Body of pancreas (tissue), 4 donors: ENCODE measurements at places on chromosomes 13 and 19. TPM values are rescaled to one million over a fixed set of nuclear protein-coding genes. Genes with fewer than 3 reads are reported as not detected.

The ZNF723 gene
- total RNA-seq: not detected

The CYP4F8 gene
- 0.26 TPM for total RNA-seq

The SYT3 gene
- 0.33 TPM for total RNA-seq

The FXYD3 gene
- 51.6 TPM for total RNA-seq

The PIN1 gene
- total RNA-seq: 27.0 TPM

The MED26 gene
- 4.9 TPM for total RNA-seq

The CGB1 gene
- not detected for total RNA-seq

The KIR2DL4 gene
- not detected for total RNA-seq

DNA sequence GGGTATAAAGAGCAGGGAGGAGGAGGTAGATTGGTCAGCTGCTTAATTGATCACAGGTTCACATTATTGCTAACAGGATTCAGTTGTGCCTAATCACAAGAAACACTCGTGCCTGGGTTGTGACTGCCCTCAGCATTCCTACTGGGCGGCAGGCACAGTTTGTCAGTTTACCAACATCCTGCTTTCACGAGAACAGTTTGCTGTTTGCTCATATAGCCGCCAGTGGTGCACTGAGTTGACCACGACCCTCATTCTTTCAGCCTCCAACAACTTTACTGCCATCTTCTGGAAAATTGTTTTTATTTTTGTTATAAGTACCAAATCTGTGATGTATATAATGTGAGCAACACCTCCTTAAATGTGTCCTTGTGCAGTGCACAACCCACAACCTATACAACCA is 16.2 kb upstream of the IFT88 start:
- DNase-seq: no peak

DNA sequence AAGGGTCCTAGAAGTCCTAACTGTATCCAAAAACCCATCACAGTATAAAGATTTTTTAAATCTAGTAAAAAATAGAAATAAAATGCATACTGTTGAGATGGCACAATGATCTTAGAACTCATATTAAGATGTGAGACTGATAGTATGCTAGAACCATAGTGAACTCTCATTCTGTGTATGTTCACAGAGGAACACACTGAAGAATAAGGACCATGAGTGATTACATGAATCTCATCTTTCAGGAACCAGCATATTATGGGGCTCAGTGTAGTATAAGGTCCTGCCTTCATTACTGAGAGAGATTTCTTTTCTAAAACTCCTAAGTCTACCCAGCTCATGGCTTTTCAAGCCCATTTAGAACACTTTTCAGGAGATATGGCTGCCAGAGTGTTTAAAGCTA is 59.8 kb upstream of the RFC3 start:
- no peak for DNase-seq

DNA sequence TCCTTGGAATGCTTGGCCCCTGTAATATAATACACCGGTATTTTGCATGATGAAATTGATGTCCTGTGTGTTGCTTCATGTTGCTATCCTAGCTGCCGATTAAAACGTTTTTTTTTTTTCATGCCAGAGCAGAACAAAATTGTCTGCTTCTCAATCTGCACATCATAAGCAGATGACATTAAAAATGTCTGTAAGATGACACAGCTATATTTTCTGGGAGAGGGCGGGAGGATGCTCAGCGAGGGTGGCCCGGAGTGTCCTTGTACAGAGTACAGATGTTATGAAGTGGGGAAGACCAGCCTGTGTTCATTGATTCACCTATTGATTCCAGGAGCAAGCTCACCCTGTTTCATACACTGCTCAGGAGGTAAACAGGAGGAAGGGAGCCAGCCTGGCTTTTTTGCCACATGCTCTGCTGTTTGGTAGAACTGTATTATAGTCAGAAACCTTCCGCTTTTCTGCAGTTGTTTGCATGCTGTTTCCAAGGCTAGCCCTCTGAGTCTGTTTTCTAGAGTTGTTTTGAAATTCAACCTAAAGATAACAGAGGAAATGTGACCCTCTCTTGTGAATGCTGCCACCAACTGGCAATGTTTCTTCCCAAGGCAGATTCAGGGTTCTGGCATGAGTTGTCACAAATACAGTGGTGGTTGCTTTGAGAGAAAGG is 4.7 kb upstream of the IRS2 start:
- DNase-seq: peak; percentile 42

GRCh38 chr19:49212016-49212701 is 54.6 kb downstream of the TRPM4 start:
- DNase-seq: no peak

- no peak for DNase-seq
Measured at GRCh38 chr13:40047322-40047771, 391.9 kb downstream of the COG6 start.

DNA sequence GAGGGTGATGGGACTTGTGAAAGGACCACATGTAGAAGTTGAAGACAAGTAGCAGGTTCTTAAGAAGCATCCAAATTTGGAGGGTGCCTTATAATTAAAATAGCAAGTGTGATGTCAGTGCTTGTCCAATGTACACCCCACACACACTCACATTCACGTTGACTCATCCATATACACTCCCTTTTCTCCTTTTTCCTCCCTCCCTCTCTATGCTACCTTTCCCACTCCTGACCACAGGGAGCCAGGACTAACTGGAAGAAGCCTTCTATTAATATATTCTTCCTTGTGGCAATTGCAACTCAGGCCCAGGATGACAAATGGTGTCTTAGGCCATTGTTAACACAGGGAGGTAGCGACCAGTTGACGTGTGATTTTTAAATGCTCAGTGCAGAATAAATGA is 16.3 kb upstream of the GPR183 start:
- no peak for DNase-seq

DNA sequence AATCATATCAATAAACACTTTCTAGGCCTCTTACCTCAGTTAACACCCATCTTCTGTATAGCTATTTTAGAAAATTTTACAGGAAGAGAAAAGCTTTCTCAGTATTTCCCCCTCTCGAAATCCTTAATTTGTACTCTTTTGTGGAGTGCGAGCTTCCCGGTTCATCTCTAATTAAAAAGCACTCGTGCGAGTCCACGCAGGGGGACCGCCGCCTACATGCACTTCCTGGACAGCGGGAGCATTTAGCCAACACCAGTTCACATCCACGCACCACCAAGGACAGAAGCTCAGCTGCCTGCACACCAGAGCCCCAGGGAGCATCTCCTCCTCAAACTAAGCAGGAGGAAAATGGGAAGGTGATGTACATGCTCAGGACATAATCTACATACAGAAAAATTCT is 60.0 kb downstream of the RASA3 start:
- no peak for DNase-seq

GRCh38 chr13:44609137-44609536 is 33.0 kb upstream of the TSC22D1 start:
- no peak for DNase-seq

DNA sequence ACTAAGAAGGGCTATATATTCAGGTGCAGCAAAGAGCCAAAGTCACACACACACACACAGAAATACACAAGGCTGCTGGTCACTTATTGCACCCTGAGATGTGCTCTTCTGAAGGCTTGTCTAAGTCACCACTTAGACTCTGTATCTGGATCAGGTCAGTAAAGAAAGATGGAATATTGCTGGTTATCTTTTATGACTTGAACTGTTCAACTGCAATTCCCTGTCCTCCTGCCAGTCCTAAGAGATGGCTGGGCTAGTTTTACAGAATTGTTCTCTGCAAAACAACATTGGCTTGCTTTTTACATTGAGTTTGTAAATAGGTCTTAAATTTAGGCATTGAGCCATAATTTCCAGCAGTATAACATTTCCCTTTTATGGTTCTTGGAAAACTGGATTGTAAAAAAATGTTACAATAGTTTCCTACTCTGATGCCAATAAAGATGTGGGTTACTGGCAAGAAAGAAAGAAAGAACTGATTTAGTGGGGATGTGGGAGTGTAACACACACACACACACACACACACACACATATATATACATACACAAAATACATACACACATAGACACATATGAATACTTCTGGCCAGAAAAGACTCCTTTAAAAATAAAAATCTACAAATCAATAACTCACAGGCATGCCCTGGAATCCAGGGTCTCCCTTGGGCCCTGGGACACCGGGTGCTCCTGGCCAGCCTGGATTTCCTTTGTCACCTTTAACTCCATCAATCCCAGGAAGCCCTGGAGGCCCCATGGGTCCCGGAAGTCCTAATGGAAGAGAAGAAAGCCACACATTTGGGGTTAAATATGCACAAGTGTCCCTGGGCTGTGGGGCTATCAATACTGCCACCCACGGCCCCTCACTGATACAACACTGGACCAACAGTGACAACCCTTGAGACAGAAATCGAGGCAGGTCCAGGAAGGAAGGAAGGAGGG is 137.7 kb downstream of the COL4A1 start:
- no peak for DNase-seq

DNA sequence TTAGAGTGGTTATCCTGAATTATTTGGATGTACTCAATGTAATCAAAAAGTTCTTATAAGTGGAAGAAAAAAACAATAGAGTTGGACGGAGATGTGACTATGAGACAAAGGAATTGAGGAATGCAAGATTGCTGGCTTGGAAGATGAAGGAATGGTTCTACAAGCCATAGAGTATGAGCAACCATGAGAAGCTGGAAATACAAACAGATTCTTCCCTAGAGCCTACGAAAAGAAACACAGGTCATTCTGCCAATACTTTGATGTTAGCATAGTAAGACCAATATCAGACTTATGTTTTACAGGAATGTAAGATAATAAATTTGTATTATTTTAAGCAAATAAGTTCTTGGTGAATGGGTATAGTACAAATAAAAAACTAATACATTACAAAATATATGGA is 249.2 kb downstream of the DIAPH3 start:
- no peak for DNase-seq

GRCh38 chr13:60035874-60036273 is 127.9 kb downstream of the DIAPH3 start:
- DNase-seq: no peak

GRCh38 chr13:33868343-33868994 is 50.5 kb downstream of the RFC3 start:
- DNase-seq: no peak

DNA sequence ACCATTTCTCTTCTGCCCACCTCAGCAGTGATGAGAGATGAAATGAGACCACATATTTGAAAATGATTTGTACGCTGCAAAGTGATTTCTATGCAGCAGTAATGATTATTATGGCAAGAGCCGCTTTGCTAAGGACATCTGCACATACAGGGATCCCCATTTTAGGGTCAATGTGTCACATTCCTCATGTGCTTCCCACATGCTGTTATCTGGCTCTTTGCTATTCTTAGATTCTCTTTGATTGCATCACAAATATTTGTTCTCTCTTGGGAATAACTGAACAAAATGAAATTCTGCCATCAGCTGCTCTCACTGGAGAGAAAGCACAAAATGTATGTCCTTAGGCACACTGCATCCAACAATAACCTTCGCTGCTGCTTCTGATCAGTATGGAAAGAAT is 209.5 kb upstream of the IPO5 start:
- no peak for DNase-seq

DNA sequence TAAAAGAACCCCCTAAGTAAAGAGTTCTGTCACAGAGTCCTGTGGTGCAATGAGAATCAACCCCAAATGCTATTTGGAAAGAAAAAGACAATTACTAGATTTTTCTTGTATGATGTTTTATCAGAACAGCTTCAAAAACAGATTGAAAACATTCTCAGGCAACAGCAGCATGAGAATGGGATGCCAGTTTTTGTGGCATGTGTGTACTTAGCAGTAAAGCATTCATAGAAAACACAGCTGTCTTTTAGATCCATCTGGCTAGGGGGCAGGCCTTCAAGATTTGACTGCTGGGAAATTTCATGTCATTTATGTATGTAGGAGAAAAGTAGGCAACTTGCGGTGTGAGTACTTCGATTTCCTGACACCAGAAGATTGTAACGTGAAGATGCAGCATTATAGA is 170.5 kb upstream of the HTR2A start:
- DNase-seq: no peak

DNA sequence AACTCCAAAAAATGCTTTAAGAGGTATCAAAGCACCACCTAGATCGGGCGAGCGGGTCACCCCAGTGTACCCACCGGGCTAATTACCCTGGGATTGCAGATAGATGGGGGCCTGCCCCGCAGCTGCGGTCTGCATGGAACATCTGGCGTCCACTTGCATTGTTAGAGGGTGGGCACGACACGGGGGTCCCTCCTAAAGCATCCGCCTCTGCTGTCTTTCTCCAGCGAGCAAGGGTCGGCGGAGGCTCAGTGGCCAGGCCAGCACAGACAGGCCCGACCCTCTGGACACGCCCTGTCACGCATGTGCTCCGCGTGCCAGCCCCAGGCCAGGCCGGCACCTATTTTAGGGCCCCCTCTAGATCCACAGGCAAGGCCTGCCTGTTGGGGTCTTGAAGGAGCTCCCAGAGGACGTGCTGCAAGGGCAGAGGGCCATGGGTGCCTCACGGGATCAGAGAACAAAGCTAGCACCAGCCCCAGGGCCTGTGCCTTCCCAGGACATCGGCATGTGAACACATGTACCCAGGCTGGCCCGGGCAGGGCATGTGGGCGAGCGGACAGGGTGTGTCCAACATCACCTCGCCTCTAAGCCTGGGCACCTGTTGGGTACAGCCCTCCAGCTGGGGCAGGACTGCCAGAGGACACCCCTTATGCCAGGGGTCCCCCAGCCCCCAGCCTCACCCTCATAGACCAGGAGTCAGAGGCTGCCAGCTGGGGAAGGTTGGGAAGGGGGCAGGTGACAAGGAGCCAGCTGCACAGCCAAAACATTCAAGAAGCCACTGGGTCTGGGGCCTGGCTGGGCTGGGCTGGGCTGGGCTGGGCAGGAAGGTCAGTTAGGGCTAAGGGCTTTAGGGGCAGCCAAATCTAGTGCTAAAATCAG is 35.6 kb upstream of the NANOS3 start:
- peak; percentile 48 for DNase-seq

- no peak for DNase-seq
Measured at GRCh38 chr13:35225159-35225558, 251.3 kb downstream of the MAB21L1 start.

DNA sequence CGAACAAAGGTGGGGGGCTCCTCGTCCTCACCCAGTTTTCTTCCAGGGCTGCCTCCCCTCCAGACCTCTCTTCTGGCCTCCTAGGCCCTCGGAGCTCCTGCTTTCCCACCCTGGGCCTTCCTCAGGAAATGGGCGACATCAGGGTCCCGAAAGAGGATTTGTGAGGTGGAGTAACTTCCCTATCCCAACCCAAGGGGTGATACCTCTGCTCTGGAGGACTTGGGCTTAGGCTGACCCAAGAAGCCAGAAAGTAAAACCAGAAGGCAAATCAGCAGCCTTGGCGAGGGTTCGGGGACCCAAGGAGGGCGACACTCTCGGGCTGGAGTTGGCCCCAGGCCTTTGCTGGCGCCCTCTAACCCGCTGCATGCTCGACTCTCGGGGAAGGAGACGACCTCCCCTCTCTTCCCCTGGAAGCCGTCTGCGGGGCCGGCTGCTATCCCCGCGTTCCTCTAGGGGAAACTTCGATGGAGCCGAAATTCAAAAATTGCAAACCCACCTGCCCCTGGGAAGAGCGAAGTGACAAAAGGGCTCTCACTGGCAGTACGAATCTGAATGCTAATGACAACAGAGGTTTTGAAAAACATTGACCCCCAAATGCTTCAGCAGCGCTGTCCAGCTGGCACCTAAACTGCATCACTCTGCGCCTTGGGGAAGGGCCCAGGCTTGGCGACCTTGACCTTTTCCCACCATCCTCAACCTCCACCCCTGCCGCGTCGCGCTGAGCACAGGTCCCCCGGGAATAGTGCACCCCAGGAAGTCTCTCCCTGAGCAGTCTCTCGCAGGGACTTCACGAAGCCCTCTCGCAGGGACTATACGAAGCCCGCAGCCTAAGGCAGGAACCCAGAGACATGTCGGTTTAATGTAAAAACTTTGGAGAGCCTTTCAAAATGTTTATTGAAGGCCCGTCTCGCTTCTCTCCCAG is 2.4 kb downstream of the PDX1 start:
- no peak for DNase-seq
